NCI-H1092 treated with DMSO at 0.1 percent for 48 hours (cell line): ENCODE measurements at places on chromosomes 2 and 18.

DNA sequence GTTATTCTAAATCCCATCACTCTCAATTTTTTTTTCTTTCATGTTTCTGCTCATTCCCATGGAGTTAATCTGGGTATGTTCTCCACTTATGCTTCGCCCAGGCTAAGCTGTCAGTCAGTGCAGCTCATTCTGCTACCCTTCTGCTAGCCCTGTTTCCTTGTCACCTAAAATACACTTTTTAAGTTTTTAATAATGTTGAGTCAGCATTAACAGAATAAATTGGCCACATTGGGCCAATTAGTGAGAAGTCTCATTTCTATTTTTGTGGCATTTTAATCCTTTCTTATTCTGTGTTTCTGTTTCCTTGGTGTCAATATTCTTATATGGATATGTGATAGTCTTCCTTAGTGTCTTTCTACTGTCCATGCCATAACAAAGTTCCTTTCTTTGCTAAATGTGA lies 1126.2 kb downstream of the DPP10 start:
- DNase-seq = no peak

- no peak for DNase-seq
These were observed 30.9 kb upstream of the RPIA start for GRCh38 chr2:88660622-88661021.

DNA sequence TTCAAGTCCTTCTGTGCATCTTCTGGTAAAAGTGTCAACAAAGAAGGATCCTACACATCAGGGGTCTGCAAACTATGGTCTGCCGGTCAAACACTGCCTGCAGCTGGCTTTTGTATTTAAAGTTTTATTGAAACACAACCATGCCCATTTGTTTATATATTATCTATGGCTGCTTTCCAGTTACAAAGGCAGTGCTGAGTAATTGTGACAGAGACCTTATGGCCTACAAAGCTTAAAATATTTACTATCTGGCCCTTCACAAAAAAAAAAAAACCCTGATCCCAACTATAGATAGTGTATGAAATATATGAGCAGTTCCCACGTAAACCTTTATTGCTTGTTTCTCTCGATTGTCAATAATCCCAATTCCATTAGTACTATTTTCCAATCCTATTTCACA lies 101.4 kb downstream of the RBMS1 start:
- no peak for DNase-seq

- no peak for DNase-seq
These were observed 11.4 kb upstream of the RFX8 start for GRCh38 chr2:101486258-101486701.

GRCh38 chr18:35324926-35325655 lies 19.1 kb downstream of the ZNF24 start:
- DNase-seq = no peak

DNA sequence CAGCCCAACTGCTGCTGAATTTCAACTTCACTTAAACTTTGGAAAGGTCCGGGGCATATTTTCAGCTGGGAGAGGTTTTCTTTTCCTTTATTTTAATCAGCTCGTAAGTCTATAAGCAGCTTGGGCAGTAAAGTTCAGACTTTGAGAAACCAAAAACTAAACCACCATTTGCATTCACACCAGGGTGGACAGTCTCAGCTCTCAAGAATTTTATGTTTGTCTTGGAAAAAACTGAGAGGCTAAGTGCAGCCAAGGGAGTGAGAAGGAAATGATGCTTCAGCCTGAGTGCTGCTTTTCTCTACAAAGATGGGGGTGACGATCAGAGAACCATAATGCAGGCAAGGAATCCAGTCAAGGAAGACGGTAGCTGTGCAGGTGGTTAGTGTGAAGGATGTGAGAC lies 30.2 kb downstream of the MCFD2 start:
- DNase-seq = no peak
